ENCODE measurements at places on chromosomes 7 and 10.

DNA sequence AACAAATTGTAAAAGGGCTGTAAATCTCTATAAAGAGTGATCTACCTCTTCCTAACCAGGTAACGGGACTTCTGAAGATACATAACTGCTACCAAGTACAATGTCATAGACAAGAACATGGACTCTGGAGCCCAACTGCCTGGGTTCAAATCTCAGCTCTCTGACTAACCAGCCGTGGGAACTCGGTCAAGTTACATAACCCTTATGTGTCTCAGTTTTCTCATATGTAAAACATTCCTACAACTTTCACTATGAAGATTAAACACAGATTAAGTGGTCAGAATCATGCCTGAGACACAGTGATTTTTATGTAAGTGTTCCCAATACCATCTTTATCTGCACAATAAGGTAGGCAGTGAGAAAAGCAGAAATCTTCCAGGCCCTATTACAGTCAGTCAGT is 52.6 kb downstream of the ITGB1 start:
- DNase-seq, result no peak

DNA sequence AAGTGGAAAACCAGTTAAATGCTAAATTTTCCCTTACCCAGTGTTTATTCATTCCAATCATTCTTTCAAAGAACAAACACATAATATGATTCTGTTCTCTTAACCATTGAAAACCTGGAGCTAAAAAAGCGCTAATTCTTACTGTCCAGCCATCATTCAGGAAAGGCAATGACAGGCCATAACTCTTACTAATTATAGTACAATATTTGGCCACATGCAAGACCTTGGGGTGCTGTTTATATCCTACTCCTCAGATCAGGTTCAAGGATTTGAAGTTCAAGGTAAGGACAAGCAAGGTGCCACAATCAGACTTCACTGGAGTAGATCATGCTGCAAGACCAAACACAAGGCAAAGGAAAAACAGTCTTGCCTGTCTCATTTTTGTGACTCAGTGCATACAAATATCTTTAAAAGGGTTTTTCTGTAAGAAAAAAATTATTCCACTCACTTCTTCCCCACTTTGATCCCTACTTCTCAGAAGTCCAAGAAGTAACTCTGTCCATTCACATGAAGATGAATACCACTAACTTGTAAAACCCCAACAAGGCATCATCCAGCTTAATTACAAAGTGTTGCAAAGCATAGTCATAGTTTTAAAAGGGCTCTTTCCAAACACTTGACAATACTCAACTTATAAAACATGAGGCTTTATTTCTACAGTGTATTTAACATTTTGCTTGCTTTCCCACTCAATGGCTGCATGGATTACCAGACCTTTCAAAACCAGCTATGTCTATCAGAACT is 153.0 kb downstream of the DOCK4 start:
- DNase-seq, result no peak

DNA sequence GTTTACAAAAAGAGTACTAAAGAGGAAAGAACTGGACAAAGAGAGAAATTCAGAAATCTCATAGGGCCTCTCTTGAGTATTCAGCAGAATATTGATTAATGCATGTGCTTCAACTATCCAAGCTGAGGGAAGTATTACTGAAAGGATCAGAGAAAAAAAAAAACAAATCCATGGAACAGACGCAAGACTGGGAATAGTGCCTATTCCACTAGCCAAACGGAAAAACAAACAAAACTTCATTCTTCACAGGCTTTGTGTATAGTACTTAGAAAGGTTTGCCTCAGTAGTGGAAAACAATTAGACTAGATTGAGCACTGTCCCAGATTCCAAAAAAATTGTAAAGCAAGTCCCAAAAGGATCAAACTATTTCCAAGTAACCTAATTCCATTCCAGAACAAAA is 106.2 kb downstream of the TFEC start:
- DNase-seq, result no peak

GRCh38 chr7:84546403-84546802 is 351.8 kb upstream of the SEMA3A start:
- DNase-seq, result no peak

DNA sequence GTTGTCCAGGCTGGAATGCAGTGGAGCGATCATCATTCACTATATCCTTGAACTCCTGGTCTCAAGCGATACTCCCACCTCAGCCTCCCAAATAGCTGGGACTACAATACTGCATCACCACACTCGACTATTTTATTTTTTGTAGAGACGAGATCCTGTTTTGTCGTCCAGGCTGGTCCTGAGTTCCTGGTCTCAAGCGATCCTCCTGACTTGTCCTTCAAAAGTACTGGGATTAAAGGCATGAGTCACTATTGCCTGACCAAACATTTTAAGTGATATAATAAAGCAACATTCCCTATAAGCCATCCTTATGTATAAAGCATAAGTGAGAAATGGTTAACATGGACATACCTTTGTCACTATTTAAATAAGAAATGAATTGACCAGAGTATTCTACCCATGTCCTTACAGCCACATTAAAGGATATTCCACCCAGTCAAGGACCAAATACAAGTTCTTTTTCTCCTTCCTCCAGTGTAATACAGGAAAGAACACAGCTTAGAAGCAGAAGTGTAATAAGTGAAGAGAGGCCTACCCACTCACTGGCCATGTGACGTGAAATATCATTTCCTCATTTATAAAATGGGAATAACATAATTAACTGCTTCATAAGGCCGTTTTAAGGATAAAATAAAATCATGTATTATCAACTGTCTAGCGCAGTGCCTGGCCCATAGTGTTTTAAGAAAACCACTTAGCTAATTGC is 82.0 kb downstream of the DOCK4 start:
- no peak for DNase-seq

DNA sequence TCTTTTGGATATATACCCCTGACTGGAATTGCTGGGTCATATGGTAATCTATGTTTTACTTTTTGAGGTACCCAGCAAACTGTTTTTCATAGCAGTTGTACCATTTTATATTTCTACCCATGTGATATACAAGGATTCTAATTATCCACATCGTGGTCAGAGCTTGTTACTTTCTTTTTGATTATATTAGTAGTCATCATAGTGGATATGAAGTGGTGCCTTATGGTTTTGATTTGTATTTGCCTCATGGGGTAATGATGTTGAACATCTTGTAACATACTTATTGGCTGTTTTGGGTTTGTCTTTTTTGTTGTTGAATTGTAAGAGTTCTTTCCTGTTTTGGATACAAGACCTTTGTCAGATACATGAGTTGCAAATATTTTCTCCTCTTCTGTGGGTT is 51.7 kb downstream of the MAPK8 start:
- no peak for DNase-seq

DNA sequence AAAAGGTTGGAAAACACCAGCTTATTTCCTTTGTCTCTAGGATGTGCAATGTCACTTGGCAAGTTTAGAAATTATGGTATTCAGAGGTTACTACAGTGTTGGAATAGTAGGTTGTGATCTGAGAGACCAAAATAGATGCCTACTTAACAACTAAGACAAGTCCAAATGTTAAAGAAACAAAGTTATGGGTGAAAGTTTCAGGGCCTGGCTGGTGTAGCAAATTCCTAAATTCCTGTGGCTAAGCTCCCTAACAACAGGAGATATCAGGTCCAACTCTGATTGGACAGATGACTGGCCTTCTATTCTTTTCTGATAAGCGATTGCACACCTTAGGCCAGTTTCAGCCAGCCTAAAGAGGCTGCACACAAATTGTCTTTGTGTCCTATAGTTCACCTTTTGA is 873.5 kb downstream of the REEP3 start:
- DNase-seq, result no peak

DNA sequence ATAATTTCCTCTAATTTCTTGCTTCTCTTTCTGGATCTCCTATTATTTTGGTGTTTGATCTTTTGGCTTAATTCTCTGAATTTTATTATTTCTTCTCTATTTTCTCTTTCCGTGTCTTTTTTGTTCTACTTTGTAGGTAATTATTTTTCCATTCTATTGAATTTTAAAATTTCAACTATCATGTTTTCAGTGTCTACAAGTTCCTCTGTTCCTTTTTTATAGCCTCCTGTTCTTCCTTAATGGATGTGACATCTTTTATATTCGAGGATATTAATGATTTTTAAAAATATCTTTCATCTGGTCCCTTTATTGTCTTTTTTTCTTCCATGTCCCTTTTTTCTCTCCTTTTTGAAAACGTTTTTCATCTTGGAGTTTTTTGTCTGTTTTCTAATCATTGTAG is 11.1 kb downstream of the CDC123 start:
- DNase-seq, result no peak

- no peak for DNase-seq
These were observed 123.3 kb upstream of the GAD2 start for GRCh38 chr10:26093229-26093628.

DNA sequence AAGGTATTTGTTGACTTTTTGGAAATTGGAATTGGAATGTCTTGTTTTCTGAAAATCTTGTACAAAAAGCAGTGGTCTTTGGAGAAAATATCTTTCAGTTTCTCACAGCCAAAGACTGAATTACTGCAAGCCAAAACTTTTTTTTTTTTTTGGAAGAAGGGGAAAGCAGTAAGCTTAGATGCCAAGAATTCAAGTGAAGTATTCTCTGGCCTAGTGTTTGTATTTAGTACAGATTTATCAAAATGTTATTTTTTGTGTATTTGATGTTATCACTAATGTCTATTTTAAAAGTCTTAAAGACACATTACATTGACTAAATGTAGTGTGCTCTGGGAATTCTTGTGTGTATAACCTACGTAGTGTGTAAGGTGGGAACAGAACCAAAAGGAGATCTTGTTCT is 6.2 kb downstream of the TET1 start:
- no peak for DNase-seq

GRCh38 chr10:64859911-64860310 is 1338.7 kb downstream of the REEP3 start:
- DNase-seq, result no peak

GRCh38 chr7:2115760-2116447 is 116.8 kb downstream of the MAD1L1 start:
- DNase-seq, result no peak

DNA sequence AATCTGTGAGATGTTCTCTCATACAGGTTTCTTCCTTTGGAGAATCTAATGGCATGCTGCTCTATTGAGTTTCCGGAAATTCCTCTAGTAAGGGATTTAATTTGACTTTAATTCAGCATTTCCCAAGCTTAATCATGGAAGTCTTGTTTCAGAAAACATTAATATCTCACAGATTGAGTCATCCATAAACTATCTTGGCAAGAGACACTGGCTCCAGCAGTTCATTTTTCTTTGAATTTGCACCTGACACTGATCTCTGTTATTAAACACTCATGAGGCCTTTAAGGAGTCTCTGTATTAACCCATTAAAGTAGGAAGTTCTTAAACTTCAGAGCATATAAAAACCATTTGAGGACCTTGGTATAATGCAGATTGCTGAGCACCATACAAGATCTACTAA is 3.6 kb upstream of the ITGB8 start:
- no peak for DNase-seq

- DNase-seq, result no peak
These were observed 4.4 kb upstream of the LRRN3 start for GRCh38 chr7:111086532-111086931.

- no peak for DNase-seq
These were observed 1.1 kb downstream of the SH3PXD2A start for GRCh38 chr10:103854265-103854685.

- no peak for DNase-seq
These were observed 81.8 kb downstream of the DIP2C start for GRCh38 chr10:607545-608185.

DNA sequence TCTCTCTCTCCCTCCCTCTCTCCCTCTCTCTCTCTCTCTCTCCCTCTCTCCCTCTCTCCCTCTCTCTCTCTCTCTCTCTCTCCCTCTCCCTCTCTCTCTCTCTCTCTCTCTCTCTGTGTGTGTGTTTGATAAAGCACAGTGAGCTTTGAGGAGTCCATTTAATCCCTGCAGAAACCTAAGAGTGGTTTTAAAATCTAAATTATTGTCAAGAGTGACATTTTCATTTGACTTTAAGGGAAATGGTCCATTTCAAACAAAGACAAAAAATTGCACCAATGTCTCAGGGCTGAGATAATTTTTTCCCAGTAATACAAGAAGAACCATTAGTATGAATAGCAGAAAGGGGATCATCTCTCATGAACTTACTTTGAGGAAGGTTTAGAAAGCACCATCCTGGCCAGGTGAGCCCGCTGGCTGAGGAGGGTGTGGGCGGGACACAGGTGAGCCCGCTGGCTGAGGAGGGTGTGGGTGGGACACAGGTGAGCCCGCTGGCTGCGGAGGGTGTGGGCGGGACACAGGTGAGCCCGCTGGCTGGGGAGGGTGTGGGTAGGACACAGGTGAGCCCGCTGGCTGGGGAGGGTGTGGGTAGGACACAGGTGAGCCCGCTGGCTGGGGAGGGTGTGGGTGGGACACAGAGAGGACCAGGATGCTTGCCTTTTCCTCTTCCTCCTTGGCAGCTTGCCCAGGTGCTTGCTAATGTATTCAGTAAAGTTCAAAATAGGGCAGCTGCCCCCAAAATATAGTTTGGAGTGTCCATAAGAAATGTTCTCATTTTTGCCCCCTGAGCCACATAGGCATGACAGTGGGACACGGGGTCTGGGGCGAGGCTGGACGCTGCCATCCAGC is 125.0 kb downstream of the DNAJB6 start:
- no peak for DNase-seq

GRCh38 chr10:110864662-110865140 is 7.0 kb upstream of the PDCD4 start:
- DNase-seq, result peak; percentile 23

DNA sequence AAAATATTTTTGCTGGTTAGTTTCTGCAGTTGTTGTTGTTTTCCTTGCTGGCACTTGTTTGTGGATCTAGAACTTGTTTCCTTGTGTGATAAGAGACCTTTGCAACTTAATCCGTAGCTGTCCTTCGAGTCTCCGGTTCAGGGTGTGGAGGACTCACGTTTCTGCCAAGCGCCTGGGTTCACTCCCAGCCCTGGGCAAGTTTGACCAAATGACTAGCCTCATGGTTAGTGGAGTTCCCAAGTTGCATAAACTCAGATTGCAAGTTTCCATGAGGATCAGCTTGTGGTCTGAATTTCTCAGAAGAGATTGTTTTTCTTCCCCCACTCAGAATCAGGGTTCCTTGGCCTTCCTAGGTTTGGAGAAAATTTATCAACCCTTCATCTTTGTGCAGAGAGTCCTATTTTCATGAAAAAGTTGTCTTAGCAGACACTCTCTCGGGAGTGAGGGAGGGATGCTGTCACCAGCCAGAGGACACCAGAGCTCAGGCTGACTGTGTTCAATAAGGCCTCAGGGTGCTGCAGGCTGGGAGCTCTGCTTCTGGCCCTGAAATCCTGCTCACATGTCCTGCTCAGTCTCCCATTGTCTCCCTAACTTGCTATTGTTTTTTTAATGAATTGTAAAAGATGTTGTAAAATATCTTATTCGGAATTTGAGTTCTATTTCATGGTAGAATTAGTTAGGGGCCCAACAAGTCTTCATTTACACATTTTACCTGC is 377.7 kb upstream of the KLF6 start:
- no peak for DNase-seq

DNA sequence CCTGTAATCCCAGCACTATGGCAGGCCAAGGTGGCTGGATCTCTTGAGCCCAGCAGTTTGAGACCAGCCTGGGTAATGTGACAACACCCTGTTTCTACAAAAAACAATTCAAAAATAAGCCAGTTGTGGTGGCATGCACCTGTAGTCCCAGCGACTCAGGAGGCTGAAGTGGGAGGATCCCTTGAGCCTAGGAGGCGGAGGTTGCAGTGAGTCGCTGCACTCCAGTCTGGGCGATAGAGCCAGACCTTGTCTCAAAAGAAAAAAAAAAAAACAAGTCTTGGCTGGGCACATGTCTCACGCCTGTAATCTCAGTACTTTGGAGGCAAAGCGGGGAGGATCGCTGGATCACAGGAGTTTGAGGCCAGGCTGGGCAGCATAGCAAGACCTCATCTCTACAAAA is 74.6 kb upstream of the PDSS1 start:
- DNase-seq, result no peak

GRCh38 chr7:2018569-2019460 is 213.9 kb downstream of the MAD1L1 start:
- no peak for DNase-seq

Data from natural killer cell (primary cell).